SIG-M5 (cell line): ENCODE measurements at places on chromosomes 13 and 19.

DNA sequence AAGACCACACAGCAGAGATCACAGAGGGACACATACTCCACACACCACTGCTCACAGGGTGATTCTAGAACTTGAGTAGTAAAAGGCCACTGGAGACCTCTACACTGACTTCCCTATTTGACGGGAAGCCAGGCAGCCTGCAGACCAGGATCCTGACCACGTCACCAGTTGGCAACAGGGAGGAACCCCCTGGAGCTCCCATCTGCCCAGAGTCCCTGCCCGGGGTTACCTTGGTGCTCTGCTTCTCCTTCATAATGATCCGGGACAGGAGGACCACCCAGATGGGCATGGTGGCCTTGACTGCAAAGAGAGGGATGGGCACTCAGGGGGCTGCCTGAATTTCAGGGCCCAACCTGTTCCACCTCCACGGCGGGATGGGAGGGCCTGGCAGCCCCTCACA, 932 bp downstream of the SLC35E1 start:
- DNase-seq = no peak

DNA sequence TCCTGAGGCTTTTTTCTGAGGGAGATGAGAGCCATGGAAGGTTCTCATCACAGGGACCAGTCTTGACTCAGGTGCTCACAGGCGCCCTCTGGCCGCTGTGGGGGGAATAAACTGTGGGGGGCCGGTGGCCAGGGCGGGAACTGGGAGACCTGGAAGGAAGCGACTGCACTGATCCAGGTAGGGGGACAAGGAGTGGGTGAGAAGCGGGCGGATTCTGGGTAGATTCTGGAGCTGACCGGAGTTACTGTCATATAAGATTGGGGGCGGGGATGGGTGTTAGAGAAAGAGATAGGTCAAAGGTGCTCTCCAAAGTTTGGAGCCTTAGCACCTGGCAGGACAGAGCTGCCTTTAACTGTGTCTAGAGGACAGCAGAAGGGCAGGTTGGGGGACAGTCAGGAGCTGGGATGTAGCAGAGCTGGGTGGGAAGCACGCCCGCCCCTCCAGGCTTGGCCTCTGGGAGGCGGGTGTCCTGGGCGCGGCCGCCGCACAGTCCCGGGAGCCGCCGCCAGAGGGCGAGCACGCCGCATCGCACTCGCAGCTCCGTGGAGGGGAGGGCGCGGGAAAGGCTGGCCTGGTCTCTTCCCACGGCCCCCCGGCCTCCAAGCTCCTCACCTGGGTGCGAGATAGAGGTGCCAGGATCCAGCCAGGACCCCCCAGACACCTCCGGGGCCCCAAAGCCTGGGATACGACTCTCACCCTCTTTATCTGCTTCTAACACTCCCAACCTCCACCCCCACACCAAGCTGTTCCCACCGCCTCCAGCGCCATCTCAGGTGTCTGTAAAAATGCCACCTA, 4.2 kb upstream of the DAND5 start:
- no peak for DNase-seq

- no peak for DNase-seq
Observed at GRCh38 chr19:6223461-6224307, 56.1 kb downstream of the MLLT1 start.

DNA sequence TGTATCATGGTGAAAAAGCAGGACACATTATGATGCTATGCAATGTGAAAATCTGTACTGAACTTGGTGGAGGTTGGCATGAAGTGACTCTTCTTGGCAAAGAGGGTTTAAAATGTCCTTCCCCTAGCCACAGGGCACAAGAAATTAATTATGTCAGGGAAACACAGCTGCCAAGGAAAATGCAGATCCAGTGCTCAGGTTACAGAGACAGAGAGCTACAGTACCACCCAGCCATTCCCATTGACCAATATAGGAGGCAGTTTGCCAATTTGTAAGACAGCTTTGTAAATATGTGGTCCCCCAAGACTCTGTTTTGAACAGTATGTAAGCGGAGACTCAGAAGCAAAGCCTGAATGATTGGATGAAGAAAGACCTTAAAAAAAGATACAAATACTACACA, 69.4 kb upstream of the KLF12 start:
- no peak for DNase-seq

GRCh38 chr13:67090856-67091255, 139.3 kb downstream of the PCDH9 start:
- DNase-seq = no peak
